ENCODE measurements at places on chromosomes 6 and 20. TPM values are rescaled to one million over a fixed set of nuclear protein-coding genes. Genes with fewer than 3 reads are reported as not detected.

GRCh38 chr6:1709234-1709641 lies 99.5 kb downstream of the FOXC1 start:
- no peak overlapping the region for H3K4me3 ChIP-seq
- no peaks in the 10 kb centered on the region for H3K27me3 ChIP-seq
- no peaks in the 10 kb centered on the region for H3K36me3 ChIP-seq
- H3K27ac ChIP-seq: no peak overlapping the region

HDDC2 gene
- total RNA-seq: 76.6 TPM

- no peak overlapping the region for H3K27ac ChIP-seq
- H3K27me3 ChIP-seq: no peaks in the 10 kb centered on the region
- no peak overlapping the region for H3K4me3 ChIP-seq
- no peaks in the 10 kb centered on the region for H3K36me3 ChIP-seq
- no peaks in the 10 kb centered on the region for H3K4me1 ChIP-seq
- no peak for DNase-seq
Measured at GRCh38 chr6:97068211-97068610, 143.7 kb downstream of the KLHL32 start.

GRCh38 chr20:7627734-7628663 lies 312.3 kb downstream of the HAO1 start:
- no peak overlapping the region for H3K27ac ChIP-seq
- H3K4me1 ChIP-seq: no peaks in the 10 kb centered on the region
- H3K27me3 ChIP-seq: no peaks in the 10 kb centered on the region

KIF13A gene
- total RNA-seq: 44.9 TPM

DNA sequence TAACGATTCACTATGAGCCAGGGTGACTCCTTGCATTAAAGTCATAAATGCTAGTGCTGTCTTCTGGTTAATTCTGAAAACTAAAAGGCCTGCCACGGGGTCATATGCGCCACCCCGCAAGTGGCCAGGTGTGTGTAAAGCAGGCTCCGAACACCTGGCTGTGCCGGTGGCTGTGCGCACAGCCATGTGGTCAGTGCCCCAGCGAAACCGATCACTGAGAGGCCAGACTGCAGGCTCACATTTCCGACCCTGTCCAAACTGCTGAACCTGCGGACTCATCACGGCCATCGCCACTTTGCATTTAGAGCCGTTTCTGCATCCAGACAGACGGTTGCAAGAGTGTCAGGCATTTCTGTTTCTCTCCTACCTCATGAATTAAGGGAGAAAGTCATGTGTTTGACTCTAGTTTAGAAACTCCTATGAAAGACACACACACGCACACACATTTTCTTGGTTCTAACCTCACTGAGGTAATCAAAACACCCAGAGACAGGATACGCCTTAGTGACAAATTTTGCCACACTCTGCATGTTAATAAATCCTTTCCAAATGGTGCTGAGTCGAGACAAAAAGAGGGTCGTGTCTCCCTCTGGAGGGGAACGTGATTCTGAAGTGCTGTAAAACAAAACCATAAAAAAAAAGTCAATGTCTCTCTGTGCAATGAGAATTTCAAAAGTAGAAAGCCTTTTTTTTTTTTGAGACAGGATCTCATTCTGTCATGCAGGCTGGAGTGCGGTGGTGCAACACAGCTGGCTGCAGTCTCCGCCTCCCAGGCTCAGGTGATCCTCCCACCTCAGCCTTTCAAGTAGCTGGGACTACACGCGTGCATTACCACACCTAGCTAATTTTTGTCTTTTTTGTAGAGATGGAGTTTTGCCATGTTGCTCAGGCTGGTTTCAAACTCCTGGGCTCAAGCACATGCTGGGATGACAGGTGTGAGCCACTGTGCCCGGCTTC lies 31.0 kb upstream of the TCFL5 start:
- no peak overlapping the region for H3K4me3 ChIP-seq
- DNase-seq: no peak
- no peak overlapping the region for H3K27ac ChIP-seq
- H3K36me3 ChIP-seq: peaks cover 93% of the 10 kb centered on the region
- no peaks in the 10 kb centered on the region for H3K4me1 ChIP-seq

GRCh38 chr20:44901974-44902373 lies 7.9 kb upstream of the PABPC1L start:
- peaks cover 52% of the 10 kb centered on the region for H3K4me1 ChIP-seq
- H3K27me3 ChIP-seq: no peaks in the 10 kb centered on the region
- no peak for DNase-seq
- no peak overlapping the region for H3K4me3 ChIP-seq
- peaks cover 5% of the 10 kb centered on the region for H3K36me3 ChIP-seq

C6orf58 gene
- not detected for total RNA-seq

DNA sequence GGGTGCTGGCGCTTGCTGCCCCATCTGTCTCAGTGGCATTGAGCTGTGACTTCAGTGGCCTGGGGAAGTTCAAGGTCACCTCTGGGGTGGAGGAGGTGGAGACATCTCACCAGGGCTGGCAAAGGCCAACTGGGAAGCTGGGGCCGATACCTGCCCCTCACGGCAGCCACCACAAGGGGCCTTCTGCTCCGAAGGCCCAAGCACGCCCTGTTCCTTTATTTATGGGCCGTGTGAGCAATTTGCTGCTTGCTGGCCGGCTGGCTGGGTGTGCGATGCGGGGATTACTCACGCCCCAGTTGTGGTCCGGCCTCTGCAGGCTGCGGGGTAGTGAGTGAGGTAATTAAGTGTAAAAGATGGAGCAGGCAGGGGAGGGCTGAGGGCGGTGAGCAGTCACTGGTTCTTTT lies 13.2 kb upstream of the SCRT2 start:
- H3K4me3 ChIP-seq: no peak overlapping the region
- no peaks in the 10 kb centered on the region for H3K36me3 ChIP-seq
- H3K27me3 ChIP-seq: peaks cover 44% of the 10 kb centered on the region
- H3K4me1 ChIP-seq: no peaks in the 10 kb centered on the region
- no peak overlapping the region for H3K27ac ChIP-seq
- no peak for DNase-seq

GRCh38 chr6:147000545-147001488 lies 203.4 kb upstream of the STXBP5 start:
- H3K27me3 ChIP-seq: no peaks in the 10 kb centered on the region
- H3K4me3 ChIP-seq: no peak overlapping the region

SLC13A3 gene
- 8.5 TPM for total RNA-seq

ASIP gene
- total RNA-seq: 10.5 TPM

DNA sequence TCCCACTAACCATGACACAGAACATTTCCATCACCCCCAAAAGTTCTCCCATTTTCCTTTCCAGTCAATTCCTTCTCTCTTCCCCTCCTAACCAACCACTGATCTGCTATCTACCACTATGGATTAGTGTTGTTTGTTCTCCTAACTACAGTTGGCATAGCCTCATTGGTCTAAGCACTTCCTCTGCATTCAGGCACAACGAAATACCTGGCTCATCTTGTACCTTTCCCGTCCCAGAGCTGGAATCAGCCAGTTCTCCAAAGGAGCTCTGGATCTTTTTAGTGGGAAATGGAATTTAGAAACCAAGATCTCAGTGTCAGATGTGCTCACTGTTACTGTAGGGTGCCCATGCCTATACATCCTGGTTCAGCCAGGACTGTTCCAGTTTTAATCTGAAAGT lies 4.0 kb upstream of the WTAP start:
- H3K4me1 ChIP-seq: peaks cover 4% of the 10 kb centered on the region
- H3K4me3 ChIP-seq: no peak overlapping the region
- H3K27me3 ChIP-seq: no peaks in the 10 kb centered on the region
- no peak for DNase-seq
- H3K36me3 ChIP-seq: no peaks in the 10 kb centered on the region

MAPK14 gene
- total RNA-seq: 82.2 TPM

CCN5 gene
- 84.0 TPM for total RNA-seq

HNF4A gene
- not detected for total RNA-seq

- DNase-seq: no peak
- H3K4me3 ChIP-seq: no peak overlapping the region
- no peaks in the 10 kb centered on the region for H3K27me3 ChIP-seq
Measured at GRCh38 chr6:21396313-21396712, 197.2 kb upstream of the SOX4 start.

GRCh38 chr6:34414999-34415858 lies 10.6 kb downstream of the RPS10 start:
- H3K36me3 ChIP-seq: peaks cover 12% of the 10 kb centered on the region
- peak overlapping the region; percentile 86 for H3K27ac ChIP-seq
- DNase-seq: peak; percentile 42
- no peaks in the 10 kb centered on the region for H3K27me3 ChIP-seq
- no peak overlapping the region for H3K4me3 ChIP-seq

- no peaks in the 10 kb centered on the region for H3K36me3 ChIP-seq
- H3K4me1 ChIP-seq: no peaks in the 10 kb centered on the region
- no peak overlapping the region for H3K27ac ChIP-seq
- no peaks in the 10 kb centered on the region for H3K27me3 ChIP-seq
Measured at GRCh38 chr20:58492074-58492718, 23.0 kb downstream of the APCDD1L start.

DNA sequence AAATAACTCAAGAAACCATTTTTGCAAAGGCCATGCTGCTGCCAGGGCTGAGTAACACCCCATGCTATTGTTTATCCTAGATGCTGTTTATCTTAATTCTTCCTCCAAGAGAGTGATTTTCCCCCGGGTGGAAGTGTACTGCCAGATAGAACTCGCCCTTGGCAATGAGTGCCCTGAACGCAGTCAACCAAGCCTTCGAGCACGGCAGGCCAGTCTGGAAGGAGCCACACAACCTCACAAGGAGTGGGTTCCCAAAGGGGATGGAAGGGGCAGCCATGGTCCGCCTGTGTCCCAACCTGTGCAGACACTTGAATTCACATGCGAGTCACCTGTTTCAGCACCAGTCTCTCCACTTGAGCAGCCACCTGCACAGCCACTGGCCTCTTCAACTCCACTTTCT lies 31.9 kb downstream of the PNPLA1 start:
- peak; percentile 42 for DNase-seq
- H3K36me3 ChIP-seq: no peaks in the 10 kb centered on the region
- no peak overlapping the region for H3K4me3 ChIP-seq
- no peaks in the 10 kb centered on the region for H3K27me3 ChIP-seq
- peaks cover 26% of the 10 kb centered on the region for H3K4me1 ChIP-seq
- peak overlapping the region; percentile 73 for H3K27ac ChIP-seq

DNA sequence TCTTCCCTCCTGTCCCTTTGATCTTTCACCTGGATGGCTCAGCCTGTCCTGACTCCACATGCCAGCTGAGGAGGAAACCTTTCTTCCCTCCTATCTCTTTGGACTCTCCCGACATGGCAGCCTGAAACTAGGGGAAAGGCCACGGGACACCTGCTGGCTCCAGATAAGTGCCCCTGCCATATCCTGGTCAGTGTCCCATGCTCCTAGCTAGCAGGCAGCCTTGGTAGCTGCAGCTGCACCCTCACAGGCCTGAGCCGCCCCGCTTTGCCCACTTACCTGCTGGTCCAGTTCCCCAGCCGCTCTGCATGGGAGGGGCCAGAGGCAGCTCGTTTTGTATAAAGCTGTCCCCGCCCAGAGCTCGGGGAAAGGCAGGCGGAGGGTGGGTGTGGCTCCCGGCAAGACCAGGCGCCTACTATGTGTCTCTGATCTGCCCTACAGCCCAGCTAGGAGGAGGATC lies 7.4 kb upstream of the SLC52A3 start:
- H3K27ac ChIP-seq: no peak overlapping the region
- H3K4me1 ChIP-seq: no peaks in the 10 kb centered on the region
- peaks cover 5% of the 10 kb centered on the region for H3K27me3 ChIP-seq
- no peak for DNase-seq

- peak overlapping the region; percentile 85 for H3K4me3 ChIP-seq
- peak overlapping the region; percentile 81 for H3K27ac ChIP-seq
- H3K36me3 ChIP-seq: peaks cover 9% of the 10 kb centered on the region
- no peaks in the 10 kb centered on the region for H3K27me3 ChIP-seq
- DNase-seq: peak; percentile 6
- peaks cover 56% of the 10 kb centered on the region for H3K4me1 ChIP-seq
Measured at GRCh38 chr20:59005523-59006166, 1.4 kb downstream of the CTSZ start.

MUC21 gene
- not detected for total RNA-seq

- H3K4me1 ChIP-seq: no peaks in the 10 kb centered on the region
- H3K4me3 ChIP-seq: no peak overlapping the region
- H3K36me3 ChIP-seq: peaks cover 2% of the 10 kb centered on the region
- no peaks in the 10 kb centered on the region for H3K27me3 ChIP-seq
- H3K27ac ChIP-seq: no peak overlapping the region
- DNase-seq: no peak
Measured at GRCh38 chr6:107275330-107275865, 160.1 kb upstream of the BEND3 start.

RAB23 gene
- total RNA-seq: 19.2 TPM
